Prostate gland (tissue), 2 donors: ENCODE measurements at places on chromosomes 12 and 14. TPM values are rescaled to one million over a fixed set of nuclear protein-coding genes. Genes with fewer than 3 reads are reported as not detected.

The TTC7B gene
- total RNA-seq: 25.0 TPM

The CD69 gene
- total RNA-seq: 2.2 TPM

The SLC4A8 gene
- total RNA-seq: 10.5 TPM

- H3K27ac ChIP-seq: no peak overlapping the region
- H3K4me3 ChIP-seq: no peak overlapping the region
- peaks cover 13% of the 10 kb centered on the region for H3K27me3 ChIP-seq
- DNase-seq: no peak
- no peaks in the 10 kb centered on the region for H3K36me3 ChIP-seq
These were observed 12.1 kb upstream of the KRT77 start for GRCh38 chr12:52715416-52715815.

The SLC25A47 gene
- not detected for total RNA-seq

DNA sequence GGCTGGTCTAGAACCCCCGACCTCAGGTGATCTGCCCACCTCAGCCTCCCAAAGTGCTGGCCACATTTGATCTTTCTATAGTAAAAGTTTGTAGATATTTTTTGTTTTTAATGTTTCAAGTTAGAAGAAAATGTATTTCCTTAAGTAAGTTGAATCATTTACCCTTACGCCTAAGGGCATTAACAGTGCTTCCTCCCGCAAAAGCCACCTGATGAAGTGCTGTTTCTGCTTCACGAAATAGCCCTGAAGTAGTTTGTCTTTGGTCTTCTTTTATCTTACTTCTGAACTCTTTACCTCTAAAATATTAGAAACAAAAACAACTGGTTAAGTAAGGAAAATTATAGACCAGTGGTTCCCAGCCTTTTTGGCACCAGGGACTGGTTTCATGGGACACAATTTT is 22.7 kb downstream of the PAWR start:
- H3K36me3 ChIP-seq: no peaks in the 10 kb centered on the region
- H3K27ac ChIP-seq: no peak overlapping the region
- H3K4me1 ChIP-seq: no peaks in the 10 kb centered on the region

The TMEM119 gene
- 1.7 TPM for total RNA-seq

GRCh38 chr12:116054280-116054679 is 223.2 kb downstream of the MED13L start:
- H3K4me1 ChIP-seq: no peaks in the 10 kb centered on the region
- DNase-seq: no peak
- no peak overlapping the region for H3K4me3 ChIP-seq
- no peaks in the 10 kb centered on the region for H3K36me3 ChIP-seq
- H3K27ac ChIP-seq: no peak overlapping the region
- no peaks in the 10 kb centered on the region for H3K27me3 ChIP-seq

The POLE2 gene
- 5.8 TPM for total RNA-seq

DNA sequence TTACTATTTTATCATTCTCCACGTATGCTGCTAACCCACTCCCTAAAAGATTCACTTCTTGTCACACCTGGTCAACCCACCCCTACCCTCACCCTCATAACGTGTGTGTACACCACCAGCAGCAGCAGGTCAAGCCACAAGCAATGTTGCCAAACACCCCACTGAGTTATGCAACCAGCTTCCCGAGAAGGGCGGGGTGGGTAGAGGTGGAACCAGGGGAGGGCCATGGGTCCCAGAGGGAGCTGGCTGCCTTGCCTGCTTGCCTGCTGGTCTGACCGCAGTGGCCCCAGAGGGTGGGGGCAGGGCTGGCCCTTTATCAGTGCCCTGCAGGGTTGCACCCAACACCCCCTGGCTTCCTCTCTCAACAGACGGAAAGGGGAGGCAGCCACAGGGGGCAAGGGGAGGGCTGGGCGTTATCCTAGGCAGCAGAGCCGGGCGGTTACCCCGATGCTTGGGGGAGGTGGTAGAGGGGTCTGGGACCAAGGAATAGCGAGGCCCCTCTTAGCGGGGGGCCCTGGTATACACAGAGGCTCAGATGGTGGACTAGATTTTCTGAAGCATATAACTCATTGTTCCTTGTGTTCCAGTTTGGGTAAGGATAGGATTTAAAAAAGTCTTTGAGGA is 3.5 kb upstream of the NFE2 start:
- H3K4me1 ChIP-seq: no peaks in the 10 kb centered on the region
- H3K36me3 ChIP-seq: no peaks in the 10 kb centered on the region
- DNase-seq: peak; percentile 27
- no peaks in the 10 kb centered on the region for H3K27me3 ChIP-seq
- no peak overlapping the region for H3K27ac ChIP-seq

- H3K4me3 ChIP-seq: no peak overlapping the region
- H3K36me3 ChIP-seq: no peaks in the 10 kb centered on the region
- no peaks in the 10 kb centered on the region for H3K27me3 ChIP-seq
- no peak for DNase-seq
- H3K4me1 ChIP-seq: no peaks in the 10 kb centered on the region
These were observed 113.8 kb downstream of the RERGL start for GRCh38 chr12:17976202-17976601.

The ZC2HC1C gene
- 1.8 TPM for total RNA-seq

GRCh38 chr12:26938701-26939062 is 412 bp downstream of the FGFR1OP2 start:
- H3K4me1 ChIP-seq: no peaks in the 10 kb centered on the region
- no peaks in the 10 kb centered on the region for H3K27me3 ChIP-seq
- peak overlapping the region; percentile 79 for H3K4me3 ChIP-seq

The GRIP1 gene
- 19.5 TPM for total RNA-seq

The CDKN3 gene
- 20.6 TPM for total RNA-seq

GRCh38 chr14:35404449-35405303 is at the start of gene NFKBIA:
NFKBIA (minus strand) TSS chr14:35404749; CDS start chr14:35404644, 105 bp downstream.
- peak within 1 kb of the TSS; percentile 97 for H3K4me3 ChIP-seq
- peaks cover 4% of the 10 kb centered on the region for H3K4me1 ChIP-seq
- H3K36me3 ChIP-seq: peaks cover 29% of the 10 kb centered on the region
- DNase-seq: peak; percentile 87
- H3K27me3 ChIP-seq: no peaks in the 10 kb centered on the region

The DPY19L2 gene
- total RNA-seq: 12.2 TPM

GRCh38 chr12:25994901-25995625 is 36.6 kb downstream of the RASSF8 start:
- peaks cover 7% of the 10 kb centered on the region for H3K4me1 ChIP-seq
- no peak for DNase-seq
- H3K27me3 ChIP-seq: no peaks in the 10 kb centered on the region
- no peaks in the 10 kb centered on the region for H3K36me3 ChIP-seq
- no peak overlapping the region for H3K27ac ChIP-seq

The EPS8 gene
- total RNA-seq: 67.4 TPM

GRCh38 chr14:33061667-33062325 is 123.1 kb downstream of the NPAS3 start:
- H3K27ac ChIP-seq: no peak overlapping the region
- H3K4me3 ChIP-seq: no peak overlapping the region

The TAC3 gene
- not detected for total RNA-seq

DNA sequence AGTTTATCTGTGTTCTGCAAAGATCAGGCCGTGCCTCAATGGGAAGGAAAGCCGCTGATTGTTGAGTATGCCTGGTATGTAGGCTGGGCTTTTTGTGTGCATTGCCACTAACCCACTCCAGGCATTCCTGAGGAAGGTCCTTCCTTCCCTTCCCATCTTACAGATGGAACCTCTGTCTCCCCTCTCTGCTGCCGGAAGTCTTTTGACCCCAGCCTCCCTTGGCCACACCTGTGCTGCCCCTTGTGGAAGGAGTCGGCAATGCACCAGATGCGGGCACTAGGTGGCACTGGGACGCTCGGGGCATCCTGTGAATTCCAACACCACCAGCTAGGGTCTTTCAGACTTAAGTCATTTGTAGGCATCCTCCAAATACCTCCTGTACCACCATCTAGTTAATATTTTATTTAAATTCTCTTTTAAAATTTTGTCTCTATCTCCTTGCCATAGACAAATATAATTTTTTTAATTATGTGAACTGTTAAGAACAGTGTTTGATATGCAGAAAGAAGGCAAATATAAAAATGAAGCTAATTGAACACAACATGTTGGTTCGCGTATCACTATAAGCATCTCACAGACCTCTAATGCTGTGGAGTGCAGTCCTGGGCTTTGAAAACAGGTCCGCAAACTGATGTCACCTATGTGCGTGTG is 99.6 kb downstream of the RIN3 start:
- H3K4me3 ChIP-seq: no peak overlapping the region
- no peaks in the 10 kb centered on the region for H3K4me1 ChIP-seq
- H3K27ac ChIP-seq: no peak overlapping the region
- no peaks in the 10 kb centered on the region for H3K36me3 ChIP-seq
- DNase-seq: no peak
- no peaks in the 10 kb centered on the region for H3K27me3 ChIP-seq

The AKAP6 gene
- 9.9 TPM for total RNA-seq

DNA sequence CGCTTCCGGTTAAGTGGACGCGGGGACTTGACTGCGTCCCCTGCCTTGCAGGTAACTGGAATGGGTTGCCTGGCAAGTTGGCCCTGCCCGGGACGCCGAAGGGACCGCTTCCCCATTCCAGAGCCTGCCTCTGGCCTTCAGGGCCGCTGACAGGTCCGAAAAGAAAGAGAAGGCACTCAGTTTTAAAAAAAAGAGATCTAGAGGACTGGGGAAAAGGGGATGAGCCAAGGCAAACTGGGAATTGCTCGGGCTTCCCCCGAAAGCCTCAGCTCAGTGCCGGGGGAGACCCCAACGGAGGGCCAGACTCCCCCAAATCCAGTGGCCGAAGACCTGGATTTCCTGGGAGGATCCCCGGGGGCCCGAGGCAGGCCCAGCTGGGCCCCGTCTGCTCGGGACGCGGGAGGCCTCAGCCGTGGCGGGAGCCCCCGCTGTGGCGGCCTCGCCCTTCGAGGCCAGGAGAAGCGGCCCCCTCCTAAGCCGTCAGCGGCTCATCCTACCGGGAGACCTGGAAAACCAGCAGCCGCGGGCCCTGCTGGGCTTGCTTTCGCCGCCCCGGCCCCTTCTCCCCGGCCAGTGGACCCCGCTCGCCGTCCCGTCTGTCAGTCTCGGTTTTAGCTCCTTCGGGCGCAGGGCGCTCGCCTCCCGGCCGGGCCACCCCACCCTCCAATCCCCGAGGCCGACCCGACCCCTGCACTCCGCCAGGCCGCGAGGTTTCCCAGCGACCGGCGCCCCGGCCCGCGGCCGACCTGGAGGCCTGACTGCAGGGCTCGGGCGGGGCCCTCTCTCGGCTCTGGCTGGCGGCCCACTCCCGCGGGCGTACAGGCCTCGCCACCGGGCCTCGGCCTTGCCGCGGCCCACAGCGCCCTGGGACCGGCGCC is 12.5 kb downstream of the OTX2 start:
- peaks cover 70% of the 10 kb centered on the region for H3K27me3 ChIP-seq
- no peaks in the 10 kb centered on the region for H3K4me1 ChIP-seq
- no peaks in the 10 kb centered on the region for H3K36me3 ChIP-seq
- H3K27ac ChIP-seq: no peak overlapping the region
- no peak for DNase-seq
- H3K4me3 ChIP-seq: peak overlapping the region; percentile 1

The LTBR gene
- 186 TPM for total RNA-seq

- no peak overlapping the region for H3K4me3 ChIP-seq
- DNase-seq: no peak
- H3K27ac ChIP-seq: no peak overlapping the region
- H3K27me3 ChIP-seq: no peaks in the 10 kb centered on the region
These were observed 18.2 kb downstream of the WNT5B start for GRCh38 chr12:1647285-1647669.

The MYF5 gene
- 4.1 TPM for total RNA-seq

The PZP gene
- total RNA-seq: 0.62 TPM

DNA sequence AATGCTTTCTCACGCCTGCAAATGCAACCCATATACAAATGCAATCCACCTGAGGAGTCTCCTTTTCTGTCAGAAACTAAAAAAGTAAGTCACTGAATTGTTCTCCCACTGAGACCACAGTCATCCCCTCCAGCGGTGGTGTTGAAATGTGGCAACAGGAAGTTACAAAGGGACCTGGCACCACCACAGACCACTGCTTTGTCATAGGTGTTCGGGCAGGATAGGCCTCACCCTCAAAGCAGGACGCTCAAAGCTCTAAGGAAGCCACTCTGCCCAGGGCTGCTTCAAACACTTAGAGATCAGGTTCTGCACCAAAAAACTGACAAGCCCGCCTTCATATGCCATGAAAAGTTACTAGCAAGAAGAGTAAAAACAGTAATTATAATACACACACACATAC is 11.3 kb downstream of the PHLDA1 start:
- no peak overlapping the region for H3K4me3 ChIP-seq
- no peaks in the 10 kb centered on the region for H3K4me1 ChIP-seq
- H3K27me3 ChIP-seq: no peaks in the 10 kb centered on the region
- no peaks in the 10 kb centered on the region for H3K36me3 ChIP-seq

- H3K27me3 ChIP-seq: no peaks in the 10 kb centered on the region
- H3K27ac ChIP-seq: no peak overlapping the region
- no peaks in the 10 kb centered on the region for H3K36me3 ChIP-seq
- no peak for DNase-seq
- H3K4me1 ChIP-seq: no peaks in the 10 kb centered on the region
- H3K4me3 ChIP-seq: no peak overlapping the region
These were observed 61.0 kb downstream of the CPM start for GRCh38 chr12:68871921-68872320.

The PROX2 gene
- not detected for total RNA-seq

DNA sequence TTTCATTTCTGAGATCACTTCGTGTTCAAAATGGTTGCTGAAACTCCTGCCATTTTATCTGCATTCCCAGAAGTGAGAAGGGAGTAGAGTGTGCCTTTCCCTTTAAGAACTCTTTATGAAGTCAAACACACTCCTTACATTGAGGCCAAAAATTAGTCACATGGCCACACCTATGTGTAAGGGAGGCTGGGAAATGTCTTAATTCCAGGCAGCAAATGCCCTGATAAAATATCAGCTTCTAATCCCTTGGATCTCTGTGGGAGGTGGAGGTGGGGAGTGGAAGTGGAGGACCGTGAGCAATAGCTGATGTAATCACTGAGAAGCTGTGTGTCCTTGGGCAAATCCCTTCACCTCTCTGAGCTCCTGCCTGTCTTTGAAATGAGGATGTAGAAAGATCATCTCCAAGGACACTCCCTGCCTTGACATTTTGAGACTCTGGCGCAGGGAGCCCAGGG is 22.7 kb upstream of the ANKRD9 start:
- DNase-seq: no peak
- H3K27me3 ChIP-seq: no peaks in the 10 kb centered on the region
- no peaks in the 10 kb centered on the region for H3K36me3 ChIP-seq
- no peak overlapping the region for H3K4me3 ChIP-seq
- H3K27ac ChIP-seq: no peak overlapping the region
- no peaks in the 10 kb centered on the region for H3K4me1 ChIP-seq

The ACVRL1 gene
- total RNA-seq: 34.8 TPM

- no peaks in the 10 kb centered on the region for H3K36me3 ChIP-seq
- DNase-seq: no peak
- H3K27me3 ChIP-seq: no peaks in the 10 kb centered on the region
- no peak overlapping the region for H3K4me3 ChIP-seq
These were observed 24.6 kb downstream of the LIN52 start for GRCh38 chr14:74109369-74109768.

The STYK1 gene
- 39.7 TPM for total RNA-seq

The DIO3 gene
- total RNA-seq: 6.9 TPM

DNA sequence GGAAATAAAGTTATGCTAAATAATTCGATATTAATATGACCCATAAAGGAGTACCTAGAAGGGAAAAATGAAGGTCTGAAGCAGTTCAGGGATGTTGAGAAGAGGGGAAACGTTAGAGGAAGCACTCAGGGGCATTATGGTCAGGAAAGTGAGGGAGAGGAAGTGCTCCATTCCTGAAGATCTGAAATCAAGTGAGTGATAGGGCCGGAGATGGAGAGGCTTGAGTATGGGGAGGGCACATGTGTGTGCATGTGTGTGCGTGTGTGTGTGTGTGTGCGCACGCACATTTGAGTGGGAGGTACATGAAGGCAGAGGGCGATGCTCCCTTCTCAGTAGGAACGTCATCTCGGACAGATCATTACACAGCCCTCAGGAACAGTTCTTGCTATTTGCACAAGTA is 4.9 kb upstream of the DCD start:
- no peak for DNase-seq
- no peaks in the 10 kb centered on the region for H3K36me3 ChIP-seq
- no peak overlapping the region for H3K4me3 ChIP-seq
- no peak overlapping the region for H3K27ac ChIP-seq
- no peaks in the 10 kb centered on the region for H3K4me1 ChIP-seq
- H3K27me3 ChIP-seq: no peaks in the 10 kb centered on the region

The NACA gene
- 912 TPM for total RNA-seq
